ENCODE measurements at places on chromosomes 6 and 20.

- DNase-seq = no peak
Measured at GRCh38 chr20:38135271-38135650, 29.8 kb downstream of the TGM2 start.

DNA sequence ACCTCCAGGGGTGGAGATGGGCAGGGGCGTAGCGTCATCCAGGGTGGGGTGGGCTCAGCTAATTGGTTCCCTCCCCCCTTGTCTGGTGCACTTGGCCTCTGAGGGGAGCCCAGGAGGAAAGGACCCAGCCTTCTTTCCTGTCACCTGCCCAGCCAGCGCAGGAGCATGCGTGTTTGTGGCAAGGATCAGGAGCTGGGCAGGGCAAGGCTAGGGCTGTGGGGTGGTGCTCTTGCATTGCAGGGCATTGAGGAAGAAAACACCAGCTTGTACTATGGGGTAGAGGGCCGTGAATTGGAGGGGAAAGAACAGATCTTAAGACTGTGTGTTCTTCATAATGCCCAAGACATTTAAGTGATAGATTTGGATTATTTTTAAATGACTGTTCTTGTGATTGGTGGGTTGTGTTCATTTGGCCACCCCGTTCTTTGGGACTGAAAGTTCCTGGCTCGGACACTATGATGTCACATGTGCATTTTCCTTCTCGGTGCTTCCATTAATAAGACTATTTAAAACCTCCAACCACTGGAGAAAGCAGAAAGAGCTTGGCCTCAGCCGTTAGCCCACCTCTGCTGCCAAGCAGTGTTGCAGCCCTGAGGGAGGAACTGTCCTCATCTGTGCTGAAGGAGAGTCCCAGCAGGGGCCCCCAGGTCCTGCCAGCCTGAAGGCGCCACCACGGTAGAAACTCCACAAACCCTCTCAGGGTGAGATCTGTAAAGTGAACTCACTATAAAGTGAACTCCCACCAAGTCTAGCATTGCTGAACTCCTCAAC is 136.2 kb upstream of the INSM1 start:
- no peak for DNase-seq

DNA sequence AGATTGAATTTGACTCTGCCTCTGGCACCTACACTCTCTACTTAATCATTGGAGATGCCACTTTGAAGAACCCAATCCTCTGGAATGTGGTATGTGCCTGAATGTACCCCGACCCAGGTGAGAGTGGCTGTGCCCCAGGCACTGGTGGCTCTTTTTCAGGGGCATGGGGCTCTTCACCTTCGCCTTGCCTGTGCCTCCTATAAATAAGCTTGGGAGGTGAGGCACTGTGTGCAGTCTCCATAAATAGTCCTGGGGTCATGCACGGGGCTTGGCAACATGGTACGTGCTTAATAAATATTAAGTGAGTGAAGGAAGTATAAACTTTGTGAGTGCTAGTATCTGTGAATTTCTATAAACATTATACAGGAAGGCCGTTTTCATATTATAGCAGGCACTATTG is 33.0 kb downstream of the GHRH start:
- DNase-seq = no peak

DNA sequence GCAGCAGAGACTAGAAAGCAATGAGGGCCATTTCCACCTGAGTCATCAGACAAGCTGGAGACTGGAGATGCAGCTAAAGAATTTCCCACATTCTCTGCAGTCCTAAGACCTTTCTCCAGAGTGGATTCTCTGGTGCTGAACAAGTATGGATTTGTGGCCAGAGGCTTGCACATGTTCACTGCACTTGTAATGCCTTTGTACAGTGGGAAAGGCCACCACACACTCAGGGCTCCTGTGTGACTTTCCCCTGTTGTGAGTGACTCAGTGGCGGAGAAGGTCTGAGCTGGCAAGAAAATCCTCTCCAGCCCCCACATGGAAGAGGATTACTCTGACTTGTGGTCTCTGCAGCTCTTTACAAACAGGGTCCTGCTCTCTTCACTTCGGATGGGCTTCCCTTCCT is 192.3 kb downstream of the C6orf118 start:
- DNase-seq = no peak

- DNase-seq = no peak
Measured at GRCh38 chr6:50185006-50185405, 135.3 kb upstream of the DEFB112 start.

- DNase-seq = no peak
Measured at GRCh38 chr20:57594092-57594951, 25.9 kb downstream of the ZBP1 start.

DNA sequence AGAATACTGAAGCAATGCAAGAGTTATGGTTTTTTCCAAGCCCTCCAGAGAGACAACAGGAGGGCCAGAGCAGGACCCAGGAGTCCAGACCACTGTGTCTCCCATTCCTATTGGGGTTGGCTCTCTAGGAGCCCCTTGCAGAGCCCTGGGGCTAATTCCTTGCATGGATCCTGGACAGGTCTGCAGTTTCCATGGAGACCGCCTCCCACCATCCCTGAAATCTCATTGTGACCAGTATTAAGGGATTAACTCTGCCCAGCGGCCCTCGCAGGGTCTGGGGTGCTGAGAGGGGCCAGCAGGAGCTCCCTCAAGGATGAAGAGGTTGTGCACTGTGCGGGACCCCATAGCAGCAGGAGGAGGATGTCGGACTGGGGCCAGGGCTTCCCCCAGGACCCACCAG is 34.8 kb downstream of the HNF4A start:
- no peak for DNase-seq

DNA sequence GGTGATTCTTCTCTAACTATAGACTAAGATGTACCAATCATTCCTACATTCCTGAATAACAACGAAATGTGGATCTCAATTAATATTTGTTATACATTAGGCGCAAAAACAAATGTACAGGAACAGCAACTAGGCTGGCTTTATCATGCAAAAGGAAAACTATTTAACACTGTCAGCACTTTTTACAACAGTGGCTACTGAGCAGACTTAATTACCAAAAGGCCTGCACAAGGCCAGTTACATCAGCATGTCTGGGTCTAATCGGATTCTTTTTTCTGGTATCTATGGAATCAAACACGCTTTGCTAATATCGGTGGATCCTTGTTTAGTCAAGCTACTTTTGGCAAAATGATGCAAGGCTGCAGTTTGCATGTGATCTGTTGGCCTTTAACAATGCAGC is 176.5 kb downstream of the UBE3D start:
- DNase-seq = no peak

DNA sequence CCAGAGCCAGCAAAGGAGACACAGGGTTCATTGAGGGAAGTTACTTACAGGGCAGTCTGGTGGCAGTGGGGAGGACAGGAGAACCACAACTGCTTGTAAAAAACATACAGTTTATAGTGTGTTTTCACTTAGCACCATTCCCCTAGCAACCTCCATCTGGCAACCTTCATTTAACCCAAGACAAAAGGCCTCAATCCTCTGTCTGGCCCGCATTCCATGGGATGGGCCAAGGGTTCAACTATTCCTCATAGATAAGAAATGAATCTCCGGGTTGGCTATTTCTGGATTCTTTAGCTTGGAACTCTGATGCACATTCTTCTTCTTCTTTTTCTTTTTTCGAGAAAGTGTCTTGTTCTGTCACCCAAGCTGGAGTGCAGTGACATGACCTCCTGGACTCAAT is 26.3 kb upstream of the FYN start:
- DNase-seq = no peak

- DNase-seq = no peak
Measured at GRCh38 chr20:32364554-32365208, 6.5 kb downstream of the ASXL1 start.

DNA sequence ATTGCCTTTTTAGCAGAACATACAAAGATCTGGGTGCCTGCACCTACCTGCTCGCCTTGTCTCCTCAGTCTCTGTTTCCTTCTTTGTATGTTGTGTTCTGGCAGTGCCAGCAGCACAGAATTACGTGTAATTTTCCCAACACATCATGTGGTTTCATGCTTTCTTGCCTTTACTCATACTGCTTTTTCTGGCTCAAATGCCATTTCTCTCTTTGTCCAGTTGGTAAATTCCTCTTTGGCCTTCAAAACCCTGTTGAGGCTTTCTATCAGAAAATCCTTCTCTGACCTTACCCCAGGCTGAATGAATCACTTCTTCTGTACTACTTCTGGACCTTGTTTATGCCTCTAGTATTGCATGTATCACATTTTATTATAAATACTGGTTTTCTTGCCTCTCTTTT is 31.8 kb downstream of the L3MBTL3 start:
- DNase-seq = no peak

GRCh38 chr6:57432919-57433684 is 115.7 kb downstream of the PRIM2 start:
- no peak for DNase-seq

Measured in C1 segment of cervical spinal cord (tissue), 14 donors.